ENCODE measurements at places on chromosomes 3 and 15.

DNA sequence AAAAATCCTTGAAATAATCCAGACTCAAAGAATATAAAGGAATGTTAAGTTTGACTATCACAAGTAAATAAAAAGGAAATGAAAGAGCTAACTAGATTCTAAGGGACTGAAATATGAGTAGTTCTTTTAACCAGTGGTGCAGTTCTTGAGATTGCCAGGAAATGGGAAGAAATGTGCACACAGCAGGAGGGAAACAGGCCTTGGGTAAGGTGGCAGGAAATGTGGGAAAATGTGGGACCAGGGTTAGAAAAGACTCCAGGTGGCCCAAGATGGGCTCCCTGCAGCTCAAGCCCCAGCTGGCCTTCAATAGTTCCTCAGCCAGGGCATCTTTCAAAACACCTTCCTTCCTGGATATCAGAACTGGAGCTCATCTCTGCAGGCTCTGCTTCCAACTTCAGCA is 181.3 kb downstream of the ISL2 start:
- DNase-seq = no peak

GRCh38 chr3:58562498-58562897 is 14.7 kb downstream of the FAM107A start:
- DNase-seq = no peak

- DNase-seq = no peak
Measured at GRCh38 chr3:71958533-71958932, 173.6 kb upstream of the PROK2 start.

DNA sequence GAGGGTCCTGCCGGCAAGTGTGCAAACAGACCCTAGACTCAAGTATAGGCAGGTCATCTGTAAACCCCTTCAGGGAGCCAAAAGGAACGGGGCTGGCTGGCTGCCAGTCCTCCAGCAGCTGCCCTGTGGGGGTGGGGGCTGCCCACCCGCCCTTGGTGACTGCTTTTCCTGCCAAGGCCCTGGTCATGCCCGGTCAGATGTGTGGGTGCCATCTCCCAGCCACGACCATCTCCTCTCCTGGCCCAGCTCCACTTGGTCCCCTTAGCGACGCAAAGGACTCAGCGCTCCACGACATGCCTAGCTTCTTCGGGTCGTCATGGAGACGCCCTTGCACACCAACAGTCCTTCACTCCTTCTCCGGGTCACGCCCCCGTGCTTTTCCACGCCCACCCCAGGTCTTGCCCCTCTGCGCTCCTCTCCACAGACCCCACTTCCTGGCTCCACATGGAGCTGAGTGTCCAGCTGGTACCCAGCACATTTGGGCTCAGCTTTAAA is 2.4 kb downstream of the MUC4 start:
- DNase-seq = no peak

- no peak for DNase-seq
Measured at GRCh38 chr3:141646760-141647561, 91.1 kb upstream of the RNF7 start.

DNA sequence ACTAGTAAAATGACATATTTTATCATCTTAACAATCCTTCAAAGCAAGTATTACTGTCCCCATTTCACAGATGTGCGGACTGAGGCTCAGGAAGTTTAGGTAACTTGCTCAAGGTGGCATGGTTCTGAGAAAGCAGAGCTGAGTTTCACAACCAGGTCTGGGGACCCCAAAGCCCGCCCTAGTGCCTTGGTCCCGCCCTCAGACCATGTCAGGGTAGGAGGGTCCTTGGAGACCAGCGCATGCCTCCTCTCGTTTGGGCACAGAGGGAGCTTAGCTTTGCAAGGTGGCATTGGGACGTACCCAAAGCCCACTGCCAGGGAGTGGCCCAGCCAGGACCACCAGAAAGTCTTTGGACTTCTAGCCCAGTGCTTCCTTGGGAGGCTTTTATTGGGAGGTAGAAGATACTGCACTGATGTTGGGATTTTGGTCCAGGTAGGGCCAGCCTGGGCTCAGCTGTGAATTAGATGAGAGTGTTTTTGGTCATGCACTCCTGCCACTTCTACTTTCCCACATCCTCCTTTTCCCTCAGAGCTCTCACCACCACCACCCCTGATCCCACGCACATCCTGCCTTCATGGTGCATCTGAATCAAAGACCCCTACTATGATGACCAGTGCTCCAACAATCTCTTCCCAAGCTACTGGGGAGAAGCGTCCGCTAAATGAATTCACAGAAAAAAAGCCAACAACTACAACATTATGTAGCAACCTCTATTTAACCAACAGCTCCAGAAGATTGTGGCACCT is 307.9 kb downstream of the TLE3 start:
- DNase-seq = no peak

DNA sequence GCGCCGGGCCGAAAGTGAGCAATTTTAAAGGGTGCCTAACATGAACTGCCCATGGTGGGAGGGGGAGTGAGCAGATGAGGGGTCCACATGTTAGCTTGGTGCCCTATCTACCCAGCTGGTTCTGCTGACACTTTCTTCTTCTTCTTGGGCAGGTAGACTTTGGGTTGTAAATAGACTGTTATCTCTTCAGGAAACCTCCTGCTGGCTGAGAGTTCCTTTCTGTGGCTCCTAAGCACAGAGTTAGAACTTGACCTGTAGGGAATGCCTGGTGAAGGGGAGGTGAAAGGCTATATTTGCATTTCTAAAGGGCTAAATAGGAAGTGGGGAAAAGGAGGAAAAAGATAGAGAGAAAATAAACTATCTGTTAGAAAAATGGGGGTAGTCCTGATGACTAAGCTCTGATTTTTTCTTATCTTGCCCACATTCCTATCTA is 521.4 kb upstream of the TGFBR2 start:
- no peak for DNase-seq

DNA sequence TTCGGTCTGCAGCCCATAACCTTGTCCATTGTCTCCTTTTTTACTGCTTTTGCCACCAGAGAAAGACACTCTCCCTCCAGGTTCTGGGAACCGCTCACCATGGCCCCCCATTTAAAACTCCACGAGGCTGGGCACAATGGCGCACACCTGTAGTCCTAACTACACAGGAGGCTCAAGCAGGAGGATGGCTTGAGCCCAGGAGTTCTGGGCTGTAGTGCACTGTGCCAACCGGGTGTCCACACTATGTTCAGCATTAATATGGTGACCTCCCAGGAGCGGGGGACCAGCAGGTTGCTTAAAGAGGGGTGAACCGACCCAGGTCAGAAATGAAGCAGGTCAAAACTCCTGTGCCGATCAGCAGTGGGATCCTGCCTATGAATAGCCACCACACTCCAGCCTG is 28.0 kb upstream of the IDH2 start:
- DNase-seq = no peak

- DNase-seq = no peak
Measured at GRCh38 chr3:76687019-76687418, 352.9 kb upstream of the ROBO2 start.

DNA sequence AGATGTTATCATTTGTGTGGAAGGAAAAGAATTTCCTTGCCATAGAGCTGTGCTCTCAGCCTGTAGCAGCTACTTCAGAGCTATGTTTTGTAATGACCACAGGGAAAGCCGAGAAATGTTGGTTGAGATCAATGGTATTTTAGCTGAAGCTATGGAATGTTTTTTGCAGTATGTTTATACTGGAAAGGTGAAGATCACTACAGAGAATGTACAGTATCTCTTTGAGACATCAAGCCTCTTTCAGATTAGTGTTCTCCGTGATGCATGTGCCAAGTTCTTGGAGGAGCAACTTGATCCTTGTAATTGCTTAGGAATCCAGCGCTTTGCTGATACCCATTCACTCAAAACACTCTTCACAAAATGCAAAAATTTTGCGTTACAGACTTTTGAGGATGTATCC is 15.1 kb downstream of the KLHL24 start:
- no peak for DNase-seq

DNA sequence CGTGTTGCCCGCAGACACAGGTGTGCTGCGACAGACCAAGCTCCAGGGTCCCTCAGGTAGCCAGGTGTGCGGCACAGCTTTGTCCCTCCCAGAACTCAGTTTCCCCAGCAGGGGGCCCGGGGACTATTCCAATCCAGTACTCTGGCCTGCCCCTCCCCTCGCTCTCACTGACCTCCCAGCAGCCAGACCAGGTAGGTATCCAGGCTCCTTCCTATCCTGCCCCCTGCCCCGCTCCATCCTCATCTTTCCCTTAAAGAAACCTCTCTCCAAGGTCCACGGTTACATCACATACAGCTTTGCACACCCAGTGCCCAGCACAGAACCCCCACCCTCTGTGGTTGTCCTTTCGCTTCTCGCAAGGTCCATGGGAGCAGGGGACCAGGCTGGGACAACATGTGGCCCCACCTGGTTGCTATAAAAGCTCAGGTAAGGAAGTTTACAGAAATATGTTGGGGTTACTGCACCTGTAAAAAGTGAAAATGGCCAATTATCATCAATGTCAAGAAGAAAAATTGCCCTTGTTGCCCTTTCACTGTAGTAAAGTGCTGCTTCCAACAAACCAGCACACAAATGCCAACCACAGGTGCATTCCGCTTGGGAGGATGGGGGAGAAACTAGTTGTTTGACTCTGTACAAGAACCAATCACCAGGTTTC is 7.3 kb upstream of the CYP11A1 start:
- no peak for DNase-seq

DNA sequence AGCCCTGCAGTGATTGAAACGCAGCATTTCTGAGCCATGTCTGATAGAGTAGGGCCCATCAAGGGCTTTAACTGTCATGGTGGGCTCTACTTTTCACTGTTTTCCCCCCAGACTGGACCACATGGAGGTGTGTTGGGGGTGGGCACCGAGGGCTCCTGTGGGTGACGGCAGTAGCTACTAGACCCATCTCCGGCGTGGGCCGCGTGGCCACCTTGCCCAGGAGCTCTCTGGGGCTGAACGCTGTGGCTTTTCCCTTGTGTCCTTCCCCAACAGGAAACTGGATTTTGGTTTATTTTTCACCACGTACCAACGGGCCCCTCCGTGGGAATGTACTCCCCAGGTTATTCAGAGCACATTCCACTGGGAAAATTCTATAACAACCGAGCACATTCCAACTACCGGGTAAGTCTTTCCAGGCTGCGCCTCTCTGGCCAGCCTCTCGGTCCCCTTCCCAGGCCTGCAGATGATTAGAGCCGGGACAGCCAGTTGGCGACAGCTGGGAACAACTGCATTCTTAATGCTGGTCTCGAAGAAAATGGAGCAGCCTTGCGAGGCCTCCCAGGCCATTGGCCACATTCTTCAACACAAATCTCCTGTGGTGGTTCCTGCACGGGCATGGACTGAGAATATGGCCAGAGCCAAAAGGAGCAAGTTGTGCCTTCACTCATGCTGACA is 67.7 kb downstream of the MESD start:
- DNase-seq = no peak

GRCh38 chr3:13593615-13594014 is 44.7 kb downstream of the FBLN2 start:
- no peak for DNase-seq
